Stimulated activated effector memory CD8-positive, alpha-beta T cell treated with anti-CD3 and anti-CD28 coated beads, Interleukin-12 subunit alpha, Interleukin-12 subunit beta, amount 100 ng/mL, for 72 hours (primary cell): ENCODE measurements at places on chromosomes 1 and 21.

DNA sequence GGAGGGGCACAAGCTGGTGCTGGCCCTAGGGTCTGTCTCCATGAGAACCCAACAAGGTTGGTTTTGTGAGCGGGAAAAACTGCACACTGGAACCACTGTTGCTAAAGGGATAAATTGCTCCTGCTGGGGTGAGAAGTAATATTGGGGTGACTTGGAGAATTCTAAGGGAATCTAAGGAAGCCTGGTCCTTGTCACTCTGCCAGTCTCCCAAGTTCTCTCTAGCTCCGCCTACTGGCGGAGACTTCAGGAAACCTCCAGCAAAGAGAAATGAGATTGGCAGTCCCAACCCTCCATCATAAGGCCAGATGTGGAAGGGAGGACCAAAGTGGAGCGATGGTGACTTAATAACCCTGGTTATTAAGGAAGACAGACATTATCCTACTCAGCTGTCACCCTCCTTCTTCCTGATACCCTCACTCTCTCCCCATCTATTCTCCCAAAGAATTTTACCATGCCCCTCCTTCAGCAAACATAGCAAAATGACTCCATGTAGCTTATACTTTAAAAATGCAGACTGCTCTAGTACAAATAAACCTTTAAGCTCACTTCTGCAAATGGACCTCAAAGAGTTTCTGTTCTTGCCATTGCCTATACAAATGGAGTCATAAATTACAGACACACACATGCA lies 2.7 kb downstream of the LCE1F start:
- DNase-seq: no peak

- no peak for DNase-seq
These were observed 45.5 kb downstream of the EPS15 start for GRCh38 chr1:51473331-51474115.

- no peak for DNase-seq
These were observed 42.3 kb downstream of the CC2D1B start for GRCh38 chr1:52323731-52324130.

GRCh38 chr1:217605390-217605789 lies 25.5 kb downstream of the GPATCH2 start:
- no peak for DNase-seq
